ENCODE measurements at places on chromosomes 2 and 18. TPM values are rescaled to one million over a fixed set of nuclear protein-coding genes. Genes with fewer than 3 reads are reported as not detected.

ABCB11 gene
- total RNA-seq, result 0.79 TPM

HOXD10 gene
- total RNA-seq, result 1.8 TPM

CRYGC gene
- total RNA-seq, result not detected

KCNG2 gene
- total RNA-seq, result 0.49 TPM

CTNNA2 gene
- 0.49 TPM for total RNA-seq

FTCDNL1 gene
- total RNA-seq, result 2.2 TPM

CCT7 gene
- total RNA-seq, result 124 TPM

GFPT1 gene
- 39.8 TPM for total RNA-seq

FBLN7 gene
- total RNA-seq, result 4.0 TPM

CCDC68 gene
- total RNA-seq, result 1.3 TPM

SIX2 gene
- 0.39 TPM for total RNA-seq

B3GNT7 gene
- total RNA-seq, result 1.4 TPM

CSRNP3 gene
- total RNA-seq, result 5.5 TPM

TDRD15 gene
- 0.10 TPM for total RNA-seq

TLX2 gene
- total RNA-seq, result not detected

GALR1 gene
- 2.1 TPM for total RNA-seq

NPPC gene
- 1.7 TPM for total RNA-seq

ORC2 gene
- total RNA-seq, result 20.4 TPM

GKN1 gene
- not detected for total RNA-seq

SERPINB13 gene
- total RNA-seq, result 21.2 TPM

AQP4 gene
- 1.5 TPM for total RNA-seq

ATOH8 gene
- total RNA-seq, result 5.2 TPM

GAREM2 gene
- total RNA-seq, result 2.5 TPM

SCYGR4 gene
- 0.89 TPM for total RNA-seq

EML6 gene
- 2.6 TPM for total RNA-seq

KYNU gene
- 3.2 TPM for total RNA-seq

ZNF892 gene
- total RNA-seq, result 5.8 TPM

All from skin of body (tissue), 3 donors.